Spinal cord (tissue), 10 donors: ENCODE measurements at places on chromosomes 6 and 20. TPM values are rescaled to one million over a fixed set of nuclear protein-coding genes. Genes with fewer than 3 reads are reported as not detected.

Gene KIAA0408
- polyA plus RNA-seq: 93.6 TPM

Gene CST3
- 2,050 TPM for polyA plus RNA-seq

Gene COL11A2
- polyA plus RNA-seq: 10.4 TPM

Gene COL10A1
- 0.13 TPM for polyA plus RNA-seq

Gene BANF2
- not detected for polyA plus RNA-seq

Gene HUS1B
- not detected for polyA plus RNA-seq

Gene TGM3
- 1.3 TPM for polyA plus RNA-seq

Gene SOBP
- 44.6 TPM for polyA plus RNA-seq

Gene KHDC1L
- polyA plus RNA-seq: 2.0 TPM

Gene CTAGE9
- 0.39 TPM for polyA plus RNA-seq

Gene LY6G6D
- polyA plus RNA-seq: 2.3 TPM

Gene KCNB1
- polyA plus RNA-seq: 17.1 TPM

Gene DDX39B
- polyA plus RNA-seq: 428 TPM
